ENCODE measurements at places on chromosomes 5 and 9.
A peak's percentile ranks its signal among the peaks of the same experiment; 100 is the strongest.

GRCh38 chr5:16656561-16657191 is 39.9 kb upstream of the RETREG1 start:
- no peak for DNase-seq

DNA sequence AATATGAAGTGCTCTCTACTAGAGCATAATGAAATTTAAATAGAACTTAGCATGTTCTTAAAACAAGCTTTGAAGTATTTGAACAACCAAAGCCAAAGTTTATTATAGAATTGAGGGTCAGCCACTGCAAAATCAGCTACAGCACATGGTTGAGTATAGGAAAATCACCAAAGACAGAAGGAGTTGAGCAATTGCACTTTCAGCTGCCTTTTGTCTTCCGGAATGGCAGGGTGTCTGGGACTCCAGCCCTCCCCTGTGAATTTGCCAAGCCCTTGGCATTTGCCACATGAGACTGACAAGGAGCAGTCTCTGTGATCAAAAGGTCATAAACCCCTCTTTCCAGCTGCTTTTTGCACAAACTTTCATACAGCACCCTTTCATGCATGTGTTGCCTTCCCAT is 8.5 kb upstream of the LURAP1L start:
- no peak for DNase-seq

- DNase-seq: no peak
Measured at GRCh38 chr5:78483809-78484521, 123.5 kb downstream of the SCAMP1 start.

DNA sequence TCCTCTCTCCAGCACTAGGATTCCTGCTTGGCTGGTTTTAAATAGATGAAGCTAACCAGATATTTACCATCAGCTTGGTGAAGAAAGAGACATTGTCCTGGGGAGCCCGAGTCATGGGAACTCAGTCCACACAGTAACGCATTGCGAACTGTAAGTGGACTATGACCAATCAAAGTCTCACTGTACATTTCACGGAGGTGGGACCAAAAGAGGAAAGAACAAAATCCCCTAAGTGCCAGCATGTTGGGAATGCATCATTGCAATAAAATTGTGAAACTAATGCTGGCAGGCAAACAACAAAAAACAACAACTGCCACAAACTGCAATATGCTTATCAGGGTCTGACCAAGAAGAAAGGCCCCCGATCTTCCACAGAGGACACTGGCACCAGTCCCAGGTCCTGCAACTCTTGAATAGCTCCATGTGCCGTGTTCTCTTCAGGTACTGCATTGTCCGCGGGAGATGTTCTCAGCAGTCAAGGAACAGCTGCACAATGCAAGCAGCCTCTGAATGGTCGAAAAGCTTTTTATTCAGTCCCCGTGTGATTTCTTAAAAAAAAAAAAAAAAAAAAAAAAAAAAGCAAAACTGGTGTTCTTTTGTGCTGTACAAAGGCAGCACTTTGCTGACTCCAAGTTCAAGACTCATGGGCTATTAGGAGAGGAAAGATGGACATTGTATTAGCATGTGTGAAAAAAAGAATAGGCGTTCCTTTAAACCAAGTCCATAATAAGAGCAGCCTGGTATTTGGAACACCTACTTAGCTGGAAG is 38.1 kb downstream of the SEMA6A start:
- no peak for DNase-seq

- DNase-seq: no peak
Measured at GRCh38 chr5:96338624-96339415, 94.2 kb downstream of the PCSK1 start.

DNA sequence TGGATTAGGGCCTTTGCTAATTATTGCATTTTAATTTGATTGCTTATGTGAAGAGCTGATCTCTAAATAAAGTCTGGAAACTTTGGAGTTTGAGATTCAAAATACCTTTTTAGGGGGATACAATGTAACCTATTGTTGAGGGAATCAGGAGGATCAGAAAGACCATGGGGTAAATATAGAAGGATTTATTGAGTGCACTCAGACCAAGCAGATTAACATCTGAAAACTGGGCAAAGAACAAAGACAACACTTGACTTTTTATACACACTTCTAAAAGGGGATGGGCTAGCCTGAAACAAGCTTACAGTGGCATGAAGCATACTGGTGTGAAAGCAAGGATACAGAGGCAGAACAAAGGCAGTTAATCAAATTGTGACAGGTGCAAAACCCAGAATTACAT is 174.3 kb downstream of the MRPS30 start:
- no peak for DNase-seq

GRCh38 chr9:105052346-105052745 is 124.4 kb upstream of the ABCA1 start:
- no peak for DNase-seq

DNA sequence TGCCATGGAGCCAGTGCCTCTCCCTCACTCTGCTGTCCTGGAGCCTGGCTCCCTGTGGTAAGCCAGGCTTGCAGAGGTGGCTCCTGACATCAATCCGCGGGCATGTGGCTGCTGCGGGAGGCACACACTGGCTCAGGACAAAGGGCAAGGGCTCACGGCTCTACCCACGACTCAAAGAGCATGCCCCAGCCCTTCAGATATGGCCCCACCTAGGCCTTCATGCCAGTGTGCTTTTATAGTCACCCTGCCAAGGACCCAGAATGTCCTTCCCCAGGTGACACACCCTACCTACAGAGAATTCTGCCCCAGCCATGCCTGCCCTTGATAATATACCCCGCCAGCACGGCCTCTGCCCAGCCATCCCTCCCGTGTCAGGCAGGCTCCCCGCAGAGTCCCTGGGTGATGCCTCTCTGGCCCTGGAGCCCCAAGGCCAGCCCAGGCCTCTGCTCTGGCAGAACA is 1.6 kb downstream of the MGAT4B start:
- no peak for DNase-seq

DNA sequence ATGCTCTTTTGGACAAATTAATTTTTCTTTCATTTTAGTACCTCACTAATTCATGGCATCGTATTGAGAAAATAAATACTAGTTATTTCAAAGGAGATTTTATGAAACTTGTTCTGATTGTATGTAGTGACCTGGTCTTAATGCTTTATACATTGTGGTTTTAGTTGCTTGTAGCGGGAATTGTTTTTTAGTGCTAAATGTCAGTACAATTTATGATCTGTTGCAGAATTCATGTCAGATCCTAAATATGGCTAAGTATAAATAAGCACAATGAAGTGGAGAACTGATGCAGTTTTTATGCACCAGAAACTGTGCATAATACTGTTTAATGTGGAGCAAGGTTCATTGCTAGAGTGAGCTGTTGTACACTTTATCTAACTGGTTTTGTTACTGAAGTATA is 308.8 kb downstream of the PJA2 start:
- DNase-seq: no peak

GRCh38 chr9:15461601-15462000 is 38.9 kb downstream of the SNAPC3 start:
- no peak for DNase-seq

DNA sequence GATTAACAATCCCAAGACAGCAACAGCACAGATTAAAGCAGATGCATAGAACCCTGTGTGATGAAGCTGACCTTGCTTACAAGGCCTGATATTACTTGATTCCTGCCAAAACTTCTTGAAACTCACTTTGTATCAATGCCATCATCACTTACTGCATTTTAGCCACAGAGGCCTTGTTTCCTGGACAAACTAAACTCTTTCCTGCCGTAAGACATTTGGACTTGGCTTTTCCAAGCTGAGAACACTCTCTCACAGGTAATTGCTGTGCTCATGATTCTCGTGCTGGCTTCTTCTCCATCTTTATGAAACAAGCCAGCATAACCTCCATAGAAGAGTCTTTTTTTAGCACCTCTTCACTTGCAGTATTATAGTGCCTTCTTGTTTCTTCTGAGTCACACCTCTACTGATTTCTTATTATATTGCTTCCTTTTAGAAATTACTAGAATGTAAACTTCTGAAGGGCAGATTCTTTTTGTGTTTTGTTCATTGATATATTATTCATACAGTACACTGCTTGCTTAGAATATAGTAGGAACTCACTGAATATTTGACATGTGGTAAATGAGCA is 456.5 kb upstream of the ZNF608 start:
- no peak for DNase-seq

- DNase-seq: no peak
Measured at GRCh38 chr9:133729617-133730281, 8.4 kb downstream of the SARDH start.

DNA sequence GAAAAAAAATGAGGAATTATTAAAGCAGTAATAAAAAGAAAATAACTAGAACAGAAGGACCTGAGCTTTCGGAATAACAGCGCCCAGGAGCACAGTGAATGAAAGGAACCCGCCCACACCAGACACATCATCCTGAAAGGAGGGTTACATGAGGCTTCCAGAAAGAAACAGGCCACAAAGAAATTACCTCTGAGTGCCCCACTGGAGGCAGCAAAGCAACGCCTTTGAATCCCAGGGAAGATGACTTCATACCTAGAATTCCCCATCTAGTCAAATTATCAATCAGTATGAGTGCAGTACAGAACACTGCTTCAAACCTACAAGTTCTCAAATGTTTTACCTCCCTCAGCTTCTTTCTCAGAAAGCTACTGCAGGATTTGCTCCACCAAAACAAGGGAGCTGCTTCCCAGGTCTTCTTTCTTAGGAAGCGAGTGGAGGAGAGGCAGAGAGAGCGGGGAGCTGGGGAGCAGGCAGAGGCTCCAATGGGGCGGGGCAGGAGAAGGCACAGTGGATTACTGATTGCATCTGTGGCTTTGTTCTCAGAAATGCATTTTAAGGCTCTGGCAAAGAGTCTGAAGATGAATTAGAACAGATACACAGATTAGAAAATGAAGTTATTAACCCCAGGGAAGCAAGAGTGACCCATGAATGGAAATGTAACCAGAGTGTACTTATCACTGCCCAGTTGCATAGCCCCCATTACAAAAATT is 87.1 kb downstream of the SEMA4D start:
- DNase-seq: peak; percentile 71

DNA sequence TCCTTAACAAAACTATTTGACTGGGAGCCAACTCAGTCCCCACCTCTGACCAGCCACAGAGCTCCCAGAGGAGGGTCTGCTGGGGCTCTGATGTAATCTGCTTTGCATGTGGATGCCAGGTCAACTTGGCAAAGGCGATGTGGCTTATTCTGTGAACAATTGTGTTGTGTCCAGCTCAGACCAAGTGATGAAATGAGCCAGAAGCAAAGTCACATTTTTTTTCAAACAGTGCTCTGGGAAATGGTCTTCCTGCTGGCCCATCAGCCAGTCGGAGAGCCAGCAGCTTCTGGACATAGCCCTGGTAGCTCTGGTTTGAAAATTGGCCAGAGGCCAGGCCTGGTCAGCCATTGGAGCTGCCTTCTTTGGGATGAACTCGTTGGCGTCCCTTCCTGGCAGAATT is 86.5 kb downstream of the ANGPTL2 start:
- no peak for DNase-seq
